ENCODE measurements at places on chromosomes 6 and 20. TPM values are rescaled to one million over a fixed set of nuclear protein-coding genes. Genes with fewer than 3 reads are reported as not detected.

GRCh38 chr6:162385980-162386379 lies 341.6 kb downstream of the PRKN start:
- no peak for DNase-seq

DNA sequence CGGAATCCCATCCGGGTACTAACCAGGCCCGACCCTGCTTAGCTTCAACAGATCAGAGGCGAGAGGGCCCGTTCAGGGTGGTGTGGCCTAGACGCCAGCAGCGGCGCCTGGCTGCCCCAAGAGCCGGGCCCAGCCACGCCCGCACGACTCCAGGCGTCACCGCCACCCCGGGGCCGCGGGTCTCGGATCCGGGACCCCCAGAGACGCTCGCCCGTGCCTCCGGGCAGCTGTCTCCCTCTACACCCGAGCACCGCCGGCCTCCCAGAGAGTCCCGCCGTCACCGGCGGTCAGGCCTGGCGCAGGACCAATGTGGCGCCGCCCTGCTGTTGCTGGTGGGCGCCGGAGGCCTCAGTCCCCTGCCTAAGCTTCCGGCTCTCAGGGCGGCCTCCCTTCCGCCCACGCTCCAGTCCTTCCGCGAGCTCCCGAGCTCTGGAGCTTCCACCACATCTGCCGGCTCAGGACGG lies 441.2 kb upstream of the DEFB115 start:
- DNase-seq = no peak

GRCh38 chr20:19775353-19776253 lies 17.5 kb downstream of the RIN2 start:
- no peak for DNase-seq

DNA sequence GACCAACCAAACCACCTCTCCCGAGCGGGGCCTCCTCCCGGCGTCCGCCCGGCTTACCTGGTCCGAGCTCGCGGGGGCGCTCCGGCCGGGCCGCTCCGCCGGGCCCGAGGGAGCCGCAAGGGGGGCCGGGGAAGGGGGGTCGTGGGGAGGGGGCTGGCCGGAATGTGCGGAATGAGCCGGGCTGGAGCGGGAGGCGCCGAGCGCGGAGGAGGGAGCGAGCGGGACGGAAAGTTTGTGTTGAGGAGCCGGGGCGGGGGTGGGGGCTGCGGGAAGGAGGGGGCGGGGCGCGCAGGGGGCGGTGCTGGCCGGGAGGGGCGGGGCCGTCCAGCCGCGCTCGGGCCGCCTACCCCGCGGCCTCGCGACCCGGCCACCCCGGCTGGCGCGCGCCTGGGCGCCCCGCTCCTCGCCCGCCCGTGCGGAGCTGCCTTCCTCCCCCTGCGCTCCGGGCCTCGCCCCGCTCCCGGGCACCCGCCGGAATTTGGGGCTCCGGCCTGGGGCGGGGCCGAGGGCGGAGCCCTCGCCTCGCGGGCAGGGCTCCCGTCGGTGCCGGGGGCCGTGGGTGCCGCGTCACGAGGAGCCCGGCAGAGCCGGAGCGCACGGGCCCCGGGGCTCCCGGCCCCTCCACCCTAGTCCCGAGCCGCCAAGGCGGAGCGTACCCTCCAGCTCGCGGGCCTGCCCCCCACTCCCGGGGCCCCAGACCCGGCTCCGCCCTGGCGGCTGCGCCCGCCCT lies at the start of gene TEAD3:
TEAD3 (minus strand) TSS at position 239 of the 730 bp plus-strand sequence.
- peak; percentile 64 for DNase-seq

DNA sequence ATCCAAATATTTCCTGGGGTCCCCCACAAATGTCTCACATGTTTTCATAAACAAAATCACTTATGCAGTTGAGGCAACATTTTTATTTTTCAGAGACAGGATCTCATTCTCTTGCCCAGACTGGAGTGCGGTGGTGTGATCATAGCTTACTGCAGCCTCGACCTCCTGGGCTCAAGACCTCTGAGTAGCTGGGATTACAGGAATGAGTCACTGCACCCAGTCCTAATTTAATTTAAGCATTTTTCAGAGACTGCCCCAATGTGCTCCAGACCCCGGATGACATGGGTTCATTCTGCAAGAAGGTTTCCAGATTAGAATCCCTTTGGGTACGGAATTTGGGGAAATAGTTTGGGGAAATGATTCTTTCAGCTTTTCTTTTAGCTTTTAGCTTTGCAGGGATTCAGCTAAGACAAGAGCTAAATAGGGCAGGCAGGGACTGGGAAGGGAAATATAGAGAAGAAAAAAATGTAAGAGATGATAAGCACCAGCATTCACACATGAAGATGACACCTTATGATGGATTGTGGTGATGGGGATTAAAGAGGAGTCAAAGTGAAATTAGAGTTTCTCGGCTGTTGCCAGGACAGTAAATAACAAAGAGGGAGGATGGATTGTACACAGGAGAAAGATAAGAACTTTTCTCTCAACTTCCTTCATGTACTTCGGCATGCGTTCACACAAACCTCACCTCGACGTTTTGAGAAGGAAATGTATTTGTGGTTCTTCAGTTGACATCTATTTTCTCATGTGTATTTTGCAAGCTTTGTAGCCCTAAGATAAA lies 169.4 kb upstream of the TAB2 start:
- DNase-seq = no peak

DNA sequence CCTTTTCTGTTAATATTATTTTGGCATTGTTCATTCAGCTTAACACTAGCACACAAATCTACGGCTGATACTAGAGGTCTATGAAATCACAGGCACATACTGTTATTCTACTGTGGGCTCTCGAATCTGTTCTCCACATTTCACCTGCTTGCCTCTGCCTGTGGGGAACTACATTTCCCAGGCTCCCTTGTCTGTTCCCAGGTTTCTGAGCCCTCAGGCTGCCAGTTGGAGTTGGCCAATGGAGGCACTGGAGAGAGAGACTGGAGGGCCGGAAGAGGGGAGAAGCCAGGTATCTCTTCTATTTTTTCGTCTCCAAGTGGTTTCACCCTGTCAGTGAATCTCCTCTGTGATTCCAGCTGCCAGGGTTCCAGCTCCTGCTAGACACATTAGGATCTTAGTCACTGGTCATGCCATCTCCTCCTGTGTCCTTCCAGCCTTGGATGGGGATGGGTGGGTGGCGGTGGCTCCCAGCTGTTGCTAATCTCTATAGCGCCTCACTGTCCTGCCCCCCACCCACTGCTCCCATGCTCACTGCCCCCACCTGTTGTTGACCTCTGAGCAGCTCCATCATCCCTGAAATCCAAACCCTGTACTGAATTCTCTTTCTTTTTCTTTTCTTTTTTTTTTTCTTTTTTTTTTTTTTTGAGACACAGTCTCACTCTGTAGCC lies 188.2 kb downstream of the LRFN2 start:
- no peak for DNase-seq

- no peak for DNase-seq
These were observed 86.2 kb downstream of the RAMACL start for GRCh38 chr6:166500246-166500645.

DNA sequence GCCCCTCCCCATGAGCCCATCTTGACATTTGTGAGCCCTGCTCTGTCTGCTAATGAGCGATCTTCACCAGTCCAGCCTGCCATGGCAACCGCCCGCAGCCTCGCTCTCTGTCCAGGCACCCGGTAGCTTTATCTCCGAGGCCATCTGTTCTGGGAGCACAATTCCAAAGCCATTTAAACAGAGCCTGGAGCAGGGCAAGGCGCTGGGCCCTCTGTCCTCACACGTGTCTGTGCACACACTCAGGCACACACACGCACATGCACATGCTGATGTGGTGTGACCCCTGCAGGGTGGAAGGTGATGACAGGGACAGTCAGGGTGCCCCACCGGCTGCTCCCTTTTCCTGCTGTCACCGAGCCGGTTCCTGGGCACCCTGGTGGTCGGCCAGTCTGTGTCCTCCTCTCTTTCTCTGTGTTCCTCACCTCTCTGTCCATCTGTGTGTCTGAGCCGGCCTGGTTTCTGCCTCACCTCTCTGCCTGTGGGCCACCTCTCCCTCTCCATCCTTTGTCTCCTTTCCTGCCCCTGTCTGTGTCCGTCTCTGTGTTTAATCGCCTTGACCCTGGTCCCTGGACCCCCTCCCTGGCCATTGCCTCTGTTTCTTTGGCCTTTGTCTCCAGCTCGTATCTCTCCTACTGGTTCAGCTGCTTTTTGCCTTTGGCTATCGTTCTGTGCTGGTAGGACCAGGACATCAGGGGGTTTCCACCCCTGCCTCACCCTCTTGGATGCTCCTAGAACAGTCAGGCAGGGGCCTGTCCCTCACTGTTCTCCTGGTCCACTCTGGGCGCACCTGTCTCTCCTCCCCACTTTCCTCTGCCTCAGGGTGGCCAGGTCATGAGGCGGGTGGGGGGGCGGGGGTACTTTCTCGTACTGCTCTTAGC lies 8.8 kb upstream of the MYT1 start:
- DNase-seq = no peak

DNA sequence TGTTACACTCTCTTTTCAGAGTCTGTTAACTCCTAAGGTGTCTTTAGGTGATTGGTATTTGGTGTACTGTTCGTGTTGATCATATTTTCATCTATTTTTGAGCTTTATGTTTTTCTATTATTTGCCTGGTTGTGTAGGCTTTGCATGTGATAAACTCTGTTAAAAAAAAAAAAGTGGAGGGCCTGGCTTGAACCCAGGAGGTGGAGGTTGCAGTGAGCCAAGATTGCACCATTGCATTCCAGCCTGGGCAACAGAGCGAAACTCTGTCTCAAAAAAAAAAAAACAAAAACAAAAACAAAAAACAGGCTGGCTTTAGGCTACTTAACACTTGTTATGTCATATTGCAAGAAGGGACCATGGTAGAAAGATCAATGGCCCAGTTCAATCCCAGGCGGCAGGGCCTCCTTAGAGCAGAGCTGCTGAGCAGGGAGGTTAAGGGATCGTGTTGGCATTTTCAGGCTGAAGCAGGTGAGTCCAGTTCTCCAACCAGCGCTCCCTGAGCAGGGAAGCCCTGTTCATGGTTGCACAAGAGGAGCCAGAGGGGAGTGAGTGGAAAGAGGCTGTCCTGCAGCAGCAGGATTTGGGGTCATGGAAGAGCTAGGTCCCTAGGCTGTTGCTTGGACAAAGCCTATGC lies 8.5 kb downstream of the PYGB start:
- DNase-seq = no peak

DNA sequence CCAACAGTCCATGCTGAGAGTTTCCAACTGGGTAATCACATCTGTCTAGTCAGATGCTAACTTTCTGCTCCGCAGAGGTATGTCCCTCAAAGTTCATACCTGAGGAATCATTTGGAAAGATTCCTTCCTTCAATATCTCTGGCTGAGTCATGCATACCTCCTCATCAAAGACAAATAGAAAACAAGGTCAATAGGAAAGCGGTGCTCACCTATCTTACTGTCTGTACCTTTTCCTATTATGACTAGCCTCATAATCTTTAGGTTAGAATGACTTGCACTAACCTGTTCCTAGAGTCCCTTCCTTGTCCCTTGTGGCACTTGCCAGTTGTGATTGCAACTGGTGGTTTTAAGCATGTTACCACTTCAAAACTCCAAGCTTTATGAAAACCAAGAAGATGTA lies 78.2 kb upstream of the PTPRK start:
- no peak for DNase-seq

DNA sequence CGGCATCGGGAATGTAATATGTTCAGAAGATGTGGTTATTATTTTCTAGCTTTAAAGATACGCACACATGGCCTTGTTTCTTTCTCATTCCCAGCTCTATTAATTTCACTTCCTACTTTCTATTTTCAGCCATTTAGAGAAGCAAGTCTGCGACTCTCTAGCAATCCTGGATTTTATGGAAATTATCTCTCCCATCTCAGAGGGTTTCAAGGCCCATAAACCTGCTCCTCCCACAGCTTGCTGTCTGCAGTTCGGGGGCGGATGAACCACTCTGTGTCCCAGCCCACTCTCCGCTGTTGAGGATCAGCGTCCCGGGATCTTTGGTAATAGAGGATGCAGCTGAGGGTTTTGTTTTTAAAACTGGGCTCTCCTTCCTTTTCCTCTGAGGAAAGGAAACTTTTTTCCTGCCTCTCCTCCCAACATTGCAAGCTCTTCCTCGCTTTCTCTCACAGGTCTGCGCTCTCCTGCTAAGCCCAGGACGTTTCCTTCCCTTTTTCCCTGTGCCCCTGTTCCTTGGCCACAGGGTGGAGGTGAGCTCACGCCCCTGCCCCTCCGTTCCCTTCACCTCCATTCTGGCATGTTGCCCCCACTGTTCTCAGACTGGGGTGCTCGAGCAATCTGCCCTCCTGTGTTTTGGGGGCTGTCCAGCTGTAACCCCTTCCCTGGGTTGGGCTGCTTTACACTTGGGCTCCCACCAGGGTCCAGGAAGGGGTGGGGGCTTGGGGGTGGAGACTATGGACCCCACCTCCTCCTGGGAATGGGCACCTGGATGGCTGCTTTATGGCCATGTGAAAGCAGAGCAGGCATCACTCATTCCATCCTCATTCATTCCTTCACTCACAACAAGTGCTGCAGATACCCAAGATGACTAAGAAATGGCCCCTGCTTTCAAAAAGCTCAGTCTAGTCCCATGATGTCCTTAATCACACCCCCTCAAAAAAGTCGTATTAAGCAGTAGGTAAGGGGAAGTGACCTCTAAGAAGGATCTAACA lies 54.9 kb downstream of the ZBTB9 start:
- DNase-seq = peak; percentile 63

- DNase-seq = no peak
These were observed 36.7 kb upstream of the PCSK2 start for GRCh38 chr20:17189976-17190695.

GRCh38 chr6:108640104-108640503 lies 79.4 kb downstream of the FOXO3 start:
- DNase-seq = no peak

DNA sequence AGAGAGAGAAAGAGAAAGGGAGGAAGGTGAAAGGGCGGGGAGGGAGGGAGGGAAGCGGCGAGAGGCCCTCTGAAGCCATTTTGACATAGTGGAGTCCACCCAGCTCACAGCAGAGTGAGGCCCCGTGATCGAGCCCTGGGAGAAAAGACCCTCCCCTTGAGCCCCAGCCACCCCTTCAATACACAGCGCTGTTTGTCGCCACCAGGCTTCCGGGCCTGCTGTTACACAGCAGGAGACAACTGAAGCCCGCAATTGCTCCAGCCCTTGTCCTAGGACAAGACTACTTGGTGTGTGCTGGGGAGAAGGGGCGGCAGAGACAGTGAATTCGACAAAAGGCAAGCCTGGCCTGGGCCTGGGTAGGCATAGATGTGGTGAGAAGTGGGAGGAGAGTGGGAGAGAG lies 67.3 kb downstream of the PRR18 start:
- no peak for DNase-seq

DNA sequence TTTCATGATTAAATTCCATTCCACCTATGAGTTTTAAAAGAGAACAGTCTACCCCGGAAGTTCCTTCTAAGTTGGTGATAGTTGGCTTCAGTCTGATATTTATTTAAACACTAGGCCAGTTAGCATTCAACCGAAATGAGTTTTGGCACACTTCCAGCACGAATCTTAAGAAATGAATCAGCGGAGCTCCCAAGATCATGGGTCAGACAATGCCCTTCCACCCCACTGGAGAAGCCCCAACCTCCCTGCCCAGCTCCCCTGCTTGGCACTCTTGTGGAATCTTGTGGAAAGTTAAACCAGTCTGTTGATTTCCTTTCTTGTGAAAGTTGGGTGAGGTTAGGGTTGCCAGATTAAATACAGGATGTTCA lies 64.3 kb downstream of the MKKS start:
- no peak for DNase-seq

Gene COL9A1
- 0.77 TPM for total RNA-seq

Gene ADGRF4
- not detected for total RNA-seq

Gene TGM2
- total RNA-seq = 216 TPM

Gene CST8
- total RNA-seq = not detected

Gene EPPIN
- not detected for total RNA-seq

Gene ERGIC3
- 282 TPM for total RNA-seq

Gene HMGN4
- total RNA-seq = 27.2 TPM

Gene IL17F
- not detected for total RNA-seq

Gene SRC
- total RNA-seq = 60.8 TPM

Gene COL12A1
- total RNA-seq = 6.3 TPM
